ENCODE measurements at places on chromosomes 3 and 15.
A peak's percentile ranks its signal among the peaks of the same experiment; 100 is the strongest.

DNA sequence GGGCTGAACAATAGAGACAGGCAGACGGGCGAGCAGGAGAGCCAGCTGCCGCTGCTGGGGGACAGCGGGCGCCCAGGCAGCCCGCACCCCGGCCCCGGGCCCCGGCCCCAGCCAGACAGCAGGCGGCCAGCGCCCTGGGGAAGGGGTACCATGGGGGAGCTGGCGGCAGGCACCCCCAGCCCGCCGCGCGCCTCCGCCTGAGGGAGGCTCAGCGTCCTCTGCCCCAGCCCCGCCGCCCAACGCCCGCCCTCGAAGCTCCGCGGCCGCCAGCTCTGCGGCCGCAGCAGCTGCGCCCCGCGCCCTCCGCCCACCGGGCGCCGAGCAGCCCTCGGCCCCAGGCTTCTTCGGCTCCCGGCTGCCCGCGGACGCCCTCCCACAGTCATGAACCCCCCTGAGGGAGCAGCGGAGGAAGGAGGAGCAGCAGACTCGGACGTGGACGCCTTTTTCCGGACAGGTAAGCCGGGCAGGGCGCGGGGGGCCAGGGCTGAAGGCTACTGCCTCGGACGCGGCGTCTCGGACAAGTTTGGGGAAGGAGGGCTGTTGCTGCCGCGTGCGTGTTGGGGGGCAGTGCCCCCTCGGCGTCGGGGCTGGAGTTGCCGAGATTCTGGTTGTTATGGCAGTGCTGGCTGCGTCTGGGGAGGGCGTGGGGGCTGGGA, 41.6 kb upstream of the ROPN1 start:
- DNase-seq, result no peak

GRCh38 chr3:138461246-138461645, 26.8 kb downstream of the ESYT3 start:
- no peak for DNase-seq

GRCh38 chr15:40338921-40339620, 1.7 kb downstream of the CCDC9B start:
- peak; percentile 70 for DNase-seq

GRCh38 chr3:106191211-106191610, 322.4 kb upstream of the CBLB start:
- no peak for DNase-seq

- DNase-seq, result peak; percentile 97
Observed at GRCh38 chr3:29525254-29525881, 244.5 kb downstream of the RBMS3 start.

Data from choroid plexus epithelial cell (primary cell).